NCI-H526 treated with DMSO at 0.1 percent for 48 hours (cell line): ENCODE measurements at places on chromosomes 11 and 22.

- no peak for DNase-seq
Measured at GRCh38 chr22:21043860-21044535, 1.7 kb upstream of the LRRC74B start.

DNA sequence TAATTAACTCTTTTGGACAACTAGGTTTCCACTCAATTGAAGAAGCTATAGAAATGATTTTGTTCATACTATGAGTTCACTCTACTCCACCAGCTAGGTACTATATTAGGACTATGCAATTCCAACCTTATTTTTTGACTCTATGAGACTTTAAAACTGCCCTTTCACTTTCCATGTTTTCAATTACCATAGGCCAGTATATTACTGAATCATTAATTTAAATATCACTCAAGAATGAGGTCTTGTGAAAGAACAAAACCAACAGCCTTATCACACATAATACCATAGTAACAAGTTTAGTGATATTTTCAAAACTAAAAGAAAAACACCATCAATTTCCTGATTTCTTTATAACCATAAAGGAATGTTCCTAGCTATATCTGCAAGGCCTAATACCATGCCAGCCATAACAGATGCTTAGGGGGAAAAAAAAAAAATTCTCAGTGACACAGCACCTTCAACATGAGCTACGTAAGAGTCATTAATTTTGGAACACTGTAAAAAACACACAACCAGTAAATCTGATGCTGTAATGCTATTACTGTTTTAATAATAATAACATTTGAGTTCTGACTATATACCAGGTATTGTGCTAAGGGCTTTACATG lies 6.1 kb downstream of the DCUN1D5 start:
- DNase-seq, result no peak

DNA sequence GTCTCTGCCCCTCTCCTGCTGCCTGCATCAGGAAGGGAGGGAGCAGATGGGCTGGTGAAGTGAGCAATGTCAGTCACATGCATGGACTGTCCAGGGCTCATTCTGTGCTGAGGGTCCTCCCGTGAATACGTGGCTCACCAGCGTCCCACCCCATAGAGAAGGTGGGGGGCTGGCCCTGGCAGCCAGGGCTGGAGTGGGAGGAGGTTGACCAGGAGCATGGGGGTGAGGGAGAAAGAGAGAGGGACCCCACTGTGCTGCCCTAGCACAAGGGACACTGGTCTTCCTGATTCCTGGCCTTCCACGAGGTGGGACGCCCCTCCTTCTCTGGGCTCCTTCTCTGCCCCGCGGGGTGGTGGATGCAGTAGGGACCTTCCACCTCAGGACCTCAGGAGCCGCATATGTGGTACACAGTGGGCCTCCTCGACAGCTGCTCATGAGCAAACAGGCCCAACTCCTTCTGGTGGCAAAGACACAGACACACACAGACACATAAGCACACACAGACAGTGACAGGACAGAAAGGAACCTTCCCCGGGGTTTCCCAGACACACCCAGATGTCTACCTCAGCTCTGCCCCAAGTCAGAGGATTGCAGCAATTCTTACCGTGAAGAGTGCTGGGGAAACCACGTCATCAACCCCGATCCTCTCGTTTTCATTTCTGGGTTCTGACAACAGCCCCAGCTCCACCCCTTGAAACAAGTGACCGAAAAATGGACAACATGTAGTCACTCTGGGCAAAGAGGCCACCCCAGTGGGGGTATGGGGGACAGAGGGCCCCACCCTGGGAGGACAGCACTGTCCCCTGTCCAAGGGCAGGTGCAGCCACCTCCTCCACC lies 3.6 kb upstream of the APOBEC3A start:
- DNase-seq, result no peak

DNA sequence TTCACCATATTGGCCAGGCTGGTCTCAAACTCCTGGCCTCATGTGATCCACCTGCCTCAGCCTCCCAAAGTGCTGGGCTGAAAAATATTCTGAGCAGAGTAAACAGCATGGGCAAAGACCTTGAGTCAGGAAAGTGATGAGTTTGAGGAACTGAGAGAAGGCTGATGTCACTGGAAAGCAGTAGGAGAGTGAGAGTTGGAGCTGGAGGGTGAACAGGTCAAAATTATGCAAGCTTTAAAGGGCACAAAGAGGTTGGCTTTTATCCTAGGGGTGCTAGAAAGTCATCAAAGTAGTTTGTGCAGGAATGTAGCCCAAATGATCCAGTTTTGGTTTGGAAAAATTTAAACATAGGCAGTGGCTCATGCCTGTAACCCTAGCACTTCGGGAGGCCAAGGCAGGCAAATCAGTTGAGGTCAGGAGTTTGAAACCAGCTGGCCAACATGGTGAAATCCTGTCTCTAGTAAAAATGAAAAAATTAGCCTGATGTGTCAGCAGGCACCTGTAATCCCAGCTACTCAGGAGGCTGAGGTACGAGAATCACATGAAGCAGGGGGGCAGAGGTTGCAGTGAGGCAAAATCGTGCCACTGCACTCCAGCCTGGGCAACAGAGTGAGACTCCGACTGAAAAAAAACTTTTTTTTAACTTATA lies 44.7 kb upstream of the CXCR5 start:
- no peak for DNase-seq

GRCh38 chr11:132064987-132065620 lies 694.7 kb downstream of the NTM start:
- DNase-seq, result no peak

DNA sequence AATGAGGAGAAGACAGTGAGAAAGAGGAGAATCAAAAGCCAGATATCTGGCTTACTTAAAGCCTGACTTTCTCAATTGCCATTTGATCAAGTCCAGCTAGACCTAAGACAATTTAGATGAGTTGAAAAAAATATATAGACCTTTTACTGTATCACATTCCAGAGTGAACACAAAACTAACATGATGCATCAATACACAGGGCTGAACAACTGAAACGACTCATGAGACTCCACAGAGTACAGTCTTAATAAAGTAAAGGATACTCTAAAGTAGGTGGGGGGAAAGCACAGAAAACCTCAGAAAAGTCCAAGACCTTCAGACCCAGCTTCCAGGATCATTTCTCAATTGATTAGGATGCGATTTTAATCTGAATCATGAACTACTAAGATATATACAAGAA lies 95.3 kb upstream of the OR9G4 start:
- no peak for DNase-seq

DNA sequence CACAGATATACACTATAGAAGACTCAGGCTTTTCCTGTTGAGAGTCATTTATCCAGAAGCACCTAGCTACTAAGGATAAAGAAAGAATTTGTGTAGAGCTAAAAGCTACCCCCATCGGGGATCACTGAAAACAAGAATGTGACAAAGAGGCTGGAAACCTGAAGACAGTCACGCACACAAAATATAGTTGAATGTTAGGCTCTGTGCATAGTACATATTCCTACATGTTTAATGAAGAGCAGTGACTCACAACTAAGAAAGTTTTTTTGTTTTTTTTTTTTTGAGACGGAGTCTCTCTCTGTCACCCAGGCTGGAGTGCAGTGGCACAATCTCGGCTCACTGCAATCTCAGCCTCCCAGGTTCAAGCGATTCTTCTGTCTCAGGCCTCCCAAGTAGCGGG lies 8.4 kb downstream of the OR10V1 start:
- no peak for DNase-seq

- DNase-seq, result peak; percentile 32
Measured at GRCh38 chr22:33921525-33922348, 1.5 kb upstream of the LARGE1 start.

DNA sequence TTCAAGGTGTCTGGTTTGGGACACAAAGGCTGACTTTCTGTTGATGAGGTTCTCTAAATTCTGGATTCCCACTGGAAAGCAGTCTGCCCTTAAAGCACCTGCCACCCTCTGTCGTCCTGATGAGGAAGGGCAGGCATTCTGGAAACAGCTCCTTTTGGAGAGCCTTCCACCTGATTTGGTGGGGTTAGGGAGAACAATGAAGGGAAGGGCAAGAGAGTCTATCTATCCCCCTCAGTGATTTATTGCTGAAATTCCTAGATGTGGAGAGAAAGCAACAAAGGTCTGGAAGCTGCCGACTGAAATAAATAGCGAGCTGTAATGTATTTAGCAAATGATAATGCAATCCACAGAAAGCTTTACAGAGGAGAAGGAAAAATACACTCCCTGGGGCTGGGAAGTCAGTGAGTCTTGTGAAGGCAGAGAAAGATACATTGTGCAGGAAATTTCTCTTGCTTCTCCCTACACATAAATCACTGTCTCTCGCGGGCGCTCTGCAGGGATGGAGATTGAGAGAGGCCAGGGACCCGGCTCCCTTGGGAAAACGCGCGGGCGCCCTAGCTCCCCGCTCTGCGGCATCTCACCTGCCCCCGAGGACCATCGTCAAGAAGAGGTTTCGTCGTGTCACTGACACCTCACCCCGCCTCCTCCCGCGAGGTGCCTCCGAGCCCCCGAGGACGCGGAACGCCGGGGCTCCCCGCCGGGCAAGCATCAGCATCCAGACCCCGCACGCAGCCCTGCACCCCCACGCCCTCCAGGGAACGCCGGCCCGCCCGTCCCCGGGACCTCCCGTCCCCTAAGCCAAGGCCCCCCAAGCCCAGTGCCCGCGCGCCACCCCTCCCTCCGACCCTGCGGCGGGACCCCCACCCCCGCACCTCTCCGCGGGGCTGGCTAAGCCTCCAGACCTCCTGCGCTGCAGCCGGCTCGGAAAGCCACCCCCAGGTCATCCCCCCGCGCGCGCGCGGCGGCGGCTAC lies 673 bp downstream of the CDON start:
- peak; percentile 90 for DNase-seq

- peak; percentile 89 for DNase-seq
Measured at GRCh38 chr11:110200241-110200640, 96.2 kb downstream of the RDX start.

GRCh38 chr11:68763181-68763721 lies 11.9 kb upstream of the TESMIN start:
- DNase-seq, result no peak

- no peak for DNase-seq
Measured at GRCh38 chr11:1780700-1781592, 17.2 kb upstream of the CTSD start.

GRCh38 chr22:19806213-19807160 lies 45.9 kb downstream of the TBX1 start:
- no peak for DNase-seq

DNA sequence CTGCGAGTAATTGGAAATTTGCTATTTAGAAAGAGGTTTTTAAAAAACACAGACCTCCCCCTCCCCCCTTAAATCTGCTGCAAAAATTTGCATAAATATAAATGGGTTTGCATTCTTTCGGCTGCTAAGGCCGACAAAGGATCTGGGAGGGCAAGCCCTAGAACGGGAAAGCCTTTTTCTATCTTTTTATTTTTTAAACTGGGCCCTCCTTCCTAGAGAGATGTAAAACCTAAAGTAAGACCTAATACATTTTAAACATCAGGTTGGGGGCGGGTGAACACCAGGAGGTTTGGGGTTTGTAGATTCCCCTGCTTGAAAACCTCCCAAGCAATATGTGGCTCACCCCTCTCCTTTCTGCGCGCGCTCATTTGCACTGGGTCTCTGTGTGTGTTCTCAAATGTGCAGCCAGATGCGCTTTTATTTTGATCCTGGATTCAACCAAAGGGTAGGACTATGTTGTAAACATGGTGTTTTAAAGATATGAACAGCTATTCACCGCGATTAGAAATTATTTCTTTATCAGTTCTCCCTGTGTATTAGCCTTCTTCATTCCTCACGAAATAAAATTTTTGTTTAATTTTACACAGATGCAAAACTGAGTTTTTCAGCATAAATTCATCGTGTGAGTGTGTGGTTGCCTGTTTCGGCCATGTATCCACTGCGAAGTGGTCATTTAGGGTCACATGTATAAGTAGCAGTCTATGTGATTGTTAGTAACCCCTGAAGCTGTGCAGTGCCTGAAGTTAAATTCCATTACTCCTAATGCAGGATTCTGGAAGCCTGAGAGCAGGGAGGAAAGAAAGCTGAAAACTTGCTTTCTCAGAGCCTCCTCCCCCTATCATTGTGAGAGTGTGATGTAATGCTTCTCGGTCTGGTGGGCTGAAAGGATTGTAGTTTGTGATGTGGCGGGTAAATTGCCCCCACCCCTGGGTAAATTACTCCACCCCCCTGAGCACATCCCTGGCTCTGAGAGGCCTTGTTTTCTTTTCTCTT lies 988 bp downstream of the TNRC6B start:
- peak; percentile 68 for DNase-seq

GRCh38 chr11:6531267-6531752 lies 34.2 kb downstream of the DNHD1 start:
- DNase-seq, result peak; percentile 42

- peak; percentile 10 for DNase-seq
Measured at GRCh38 chr22:37383341-37383740, 43.9 kb downstream of the ELFN2 start.

DNA sequence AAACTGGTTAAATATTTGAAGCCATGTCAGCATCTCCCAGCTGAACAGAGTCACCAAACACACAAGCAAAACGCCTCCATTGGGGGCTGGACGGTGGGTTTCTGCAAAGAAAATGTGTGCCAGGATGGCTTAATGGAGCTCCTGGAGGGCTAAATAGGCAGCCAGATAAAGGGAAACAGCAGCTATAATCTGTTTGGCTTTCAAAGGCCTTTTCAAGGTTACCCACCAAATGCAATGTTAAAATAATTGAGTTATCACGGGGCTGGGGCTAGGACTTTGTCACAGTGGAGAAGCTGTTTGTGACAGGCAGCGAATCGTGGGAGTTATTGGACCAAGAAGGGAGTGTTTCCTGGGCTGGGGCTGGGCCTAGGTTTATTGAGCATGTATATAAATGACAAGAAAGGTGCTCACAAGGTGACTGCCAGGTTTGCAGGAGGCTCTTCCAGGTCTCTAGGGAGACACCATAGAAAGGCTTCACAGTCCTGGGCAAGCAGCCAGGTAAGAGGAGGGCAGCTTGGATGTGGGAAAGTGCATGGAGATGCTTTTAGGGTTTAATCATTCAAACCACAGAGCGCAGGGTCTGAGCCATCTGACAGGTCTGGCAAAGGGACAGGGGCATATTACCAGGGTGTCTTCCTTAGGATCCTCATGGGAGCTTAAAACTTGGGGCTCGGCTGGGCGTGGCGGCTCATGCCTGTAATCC lies 28.3 kb downstream of the GRIK4 start:
- DNase-seq, result no peak

DNA sequence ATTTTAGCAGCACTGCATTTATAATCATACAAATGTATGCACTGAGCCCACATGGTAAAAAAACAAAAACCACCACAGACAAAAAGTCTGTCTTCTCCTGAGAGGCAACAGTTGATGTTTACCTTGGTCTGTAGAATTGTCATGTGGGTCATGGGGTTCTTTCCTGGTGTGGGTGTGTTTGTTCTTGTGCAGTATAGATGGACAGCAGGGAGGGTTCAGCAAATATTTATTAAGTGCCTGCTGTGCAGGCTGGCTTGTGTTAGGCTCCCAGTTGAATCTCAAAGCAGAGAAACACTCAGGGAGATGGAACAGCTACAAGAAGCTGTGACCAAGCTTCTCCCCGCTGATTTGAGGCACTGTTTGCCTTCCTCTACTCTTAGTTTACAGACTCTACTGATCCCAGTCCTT lies 82.2 kb downstream of the PISD start:
- DNase-seq, result no peak

- no peak for DNase-seq
Measured at GRCh38 chr22:46754110-46754799, 8.2 kb upstream of the TBC1D22A start.

GRCh38 chr11:133388975-133389568 lies 143.2 kb downstream of the OPCML start:
- no peak for DNase-seq

- DNase-seq, result no peak
Measured at GRCh38 chr11:16982809-16983208, 31.4 kb downstream of the PLEKHA7 start.
